ENCODE measurements at places on chromosomes 7 and 10.

DNA sequence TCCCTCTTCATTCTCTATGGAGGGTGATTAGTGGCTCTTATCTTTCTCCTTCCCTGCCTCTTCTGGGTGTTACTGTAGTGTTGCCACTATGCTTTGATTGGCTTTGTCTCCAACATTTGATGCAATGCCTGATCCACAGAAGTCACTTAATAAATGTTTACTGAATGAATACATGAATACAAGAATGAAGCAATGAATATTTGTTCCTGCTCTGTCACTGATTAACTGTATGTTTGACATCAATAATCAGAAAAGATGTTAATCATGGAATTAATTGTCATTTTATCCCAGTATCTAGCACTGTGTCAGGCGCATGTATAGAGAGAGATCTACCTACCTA is 4.3 kb downstream of the ANK3 start:
- DNase-seq: no peak

GRCh38 chr7:112036071-112036470 is 170.1 kb downstream of the DOCK4 start:
- no peak for DNase-seq

DNA sequence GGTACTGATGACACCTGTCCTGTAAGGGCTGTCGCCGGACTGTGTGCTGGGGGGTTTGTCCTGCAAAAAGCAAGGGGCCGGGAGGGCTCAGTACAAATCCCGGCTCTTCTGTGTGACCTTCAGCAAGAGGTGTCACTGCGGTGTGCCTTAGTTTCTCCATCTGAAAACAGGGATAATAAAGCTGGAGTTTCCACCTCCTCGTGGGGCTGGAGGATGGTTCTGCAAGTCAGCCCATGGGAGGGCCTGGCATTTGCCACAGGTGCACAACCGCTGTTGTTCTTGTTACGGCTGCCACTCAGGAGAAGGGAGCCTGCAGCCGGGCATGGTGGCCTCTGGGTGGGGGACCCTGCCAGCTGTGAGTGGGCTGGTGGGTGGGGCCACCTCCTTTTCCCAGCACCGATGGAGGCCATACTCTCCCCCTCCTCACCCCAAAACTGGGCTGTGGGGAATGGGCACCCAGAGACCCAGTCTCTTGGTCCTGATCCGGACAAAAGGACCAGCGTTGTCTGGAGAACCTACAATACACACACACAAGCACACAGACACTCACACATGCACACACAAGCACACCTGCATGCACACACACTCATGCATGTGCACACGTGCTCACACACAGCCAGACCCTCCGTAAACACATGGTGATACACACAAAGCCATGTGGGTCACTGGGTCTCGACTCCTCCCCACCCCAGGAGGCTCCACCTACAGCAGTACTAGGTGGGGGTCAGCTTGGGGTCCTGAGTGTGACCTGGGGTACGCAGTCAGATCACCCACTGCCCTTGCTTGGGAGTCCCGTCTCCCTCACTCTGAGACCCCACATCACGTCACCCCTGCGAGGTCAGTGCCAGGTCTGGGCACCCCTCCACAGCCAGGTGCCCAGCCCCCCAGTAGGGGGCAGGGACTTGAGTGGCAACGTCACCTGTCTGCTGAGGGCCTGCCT is 34.1 kb downstream of the ELFN1 start:
- no peak for DNase-seq

DNA sequence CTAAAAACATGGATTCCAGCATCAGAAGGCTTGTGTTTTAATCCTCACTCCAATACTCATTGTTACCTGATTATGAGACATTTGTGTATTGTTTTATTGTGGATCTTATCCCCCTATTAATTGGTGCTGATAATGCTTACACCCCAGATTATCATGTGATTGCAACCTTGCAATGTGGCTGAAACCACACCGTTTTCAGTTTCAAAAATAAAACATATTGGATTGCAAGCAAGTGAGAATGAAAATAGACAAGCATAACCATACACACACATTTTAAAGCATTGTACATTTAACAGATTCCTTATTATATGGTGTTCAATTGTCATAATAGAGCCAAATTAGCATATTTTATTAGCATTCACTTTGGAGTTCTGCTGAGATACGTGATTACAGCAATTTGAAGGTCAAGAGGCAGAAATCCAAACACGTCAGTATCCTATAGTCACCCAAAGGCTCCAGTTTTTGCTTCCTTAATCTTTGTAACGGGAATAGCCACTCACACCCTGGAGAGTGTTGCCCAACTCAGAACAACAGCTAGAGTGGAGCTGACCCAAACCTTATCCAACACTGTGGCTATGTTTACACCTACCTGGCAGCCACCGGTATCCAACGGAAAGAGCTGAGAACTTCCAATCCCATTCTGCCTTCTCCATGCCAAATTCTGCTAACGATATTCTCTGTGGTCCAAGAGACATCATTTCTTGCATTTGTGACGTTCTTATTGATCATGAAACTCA is 317.1 kb upstream of the KLF6 start:
- DNase-seq: no peak

DNA sequence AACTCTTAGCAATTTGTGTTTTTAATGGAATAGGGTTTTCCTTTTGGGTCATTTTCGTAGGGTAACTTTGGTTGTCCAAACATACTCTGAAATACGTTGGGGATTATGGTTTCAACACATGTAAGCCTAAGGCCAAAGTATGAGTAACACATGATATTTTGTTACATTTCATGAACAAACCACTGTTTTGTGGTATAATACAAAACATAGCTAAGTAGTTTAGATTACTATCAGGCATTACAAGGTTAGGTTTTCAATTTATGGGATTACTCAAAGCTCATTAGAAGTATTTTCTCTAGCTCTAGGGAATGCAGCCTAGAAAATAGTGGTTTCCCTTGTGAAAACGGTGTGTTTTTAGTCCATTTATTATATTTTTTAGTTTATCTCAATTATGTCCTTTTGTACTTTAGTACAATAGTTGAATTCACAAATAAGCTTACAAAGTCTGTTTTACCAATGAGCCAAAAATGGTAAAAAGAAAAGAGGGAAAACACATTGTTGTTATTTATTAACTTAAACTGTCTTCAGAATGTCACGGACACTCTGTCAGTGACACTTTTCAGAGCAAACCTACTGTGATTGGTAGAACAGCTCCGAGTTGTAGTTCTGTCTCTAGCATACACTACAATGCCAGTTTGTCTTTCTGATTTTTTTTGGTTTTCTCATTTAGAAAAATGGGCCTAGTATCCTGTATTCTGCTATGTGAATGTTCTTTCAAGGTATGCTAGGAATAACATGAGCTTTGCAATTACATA is 473.7 kb downstream of the SUGCT start:
- DNase-seq: no peak

DNA sequence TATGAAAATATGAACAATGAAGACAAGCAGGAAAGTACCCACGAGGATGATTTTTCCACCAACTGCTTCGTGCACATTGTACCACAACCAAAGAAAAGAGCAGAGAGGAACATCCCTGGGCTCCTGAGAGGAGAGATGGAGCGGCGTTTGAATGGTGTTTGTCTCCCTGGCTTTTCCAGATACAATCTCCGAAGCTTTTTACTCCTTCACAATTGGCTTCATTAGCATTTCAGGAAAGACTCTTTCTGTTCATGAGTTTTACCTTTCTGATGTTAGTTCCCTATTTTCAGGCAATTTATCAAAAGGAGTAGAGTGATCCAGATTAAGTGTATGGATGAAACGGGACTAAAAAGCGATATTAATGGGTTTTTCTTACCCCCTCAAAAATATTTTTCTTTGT is 49.3 kb downstream of the LYZL2 start:
- DNase-seq: no peak

GRCh38 chr10:61905837-61906561 is 4.5 kb downstream of the ARID5B start:
- no peak for DNase-seq

GRCh38 chr7:24866004-24866615 is 108.8 kb upstream of the GSDME start:
- DNase-seq: no peak

DNA sequence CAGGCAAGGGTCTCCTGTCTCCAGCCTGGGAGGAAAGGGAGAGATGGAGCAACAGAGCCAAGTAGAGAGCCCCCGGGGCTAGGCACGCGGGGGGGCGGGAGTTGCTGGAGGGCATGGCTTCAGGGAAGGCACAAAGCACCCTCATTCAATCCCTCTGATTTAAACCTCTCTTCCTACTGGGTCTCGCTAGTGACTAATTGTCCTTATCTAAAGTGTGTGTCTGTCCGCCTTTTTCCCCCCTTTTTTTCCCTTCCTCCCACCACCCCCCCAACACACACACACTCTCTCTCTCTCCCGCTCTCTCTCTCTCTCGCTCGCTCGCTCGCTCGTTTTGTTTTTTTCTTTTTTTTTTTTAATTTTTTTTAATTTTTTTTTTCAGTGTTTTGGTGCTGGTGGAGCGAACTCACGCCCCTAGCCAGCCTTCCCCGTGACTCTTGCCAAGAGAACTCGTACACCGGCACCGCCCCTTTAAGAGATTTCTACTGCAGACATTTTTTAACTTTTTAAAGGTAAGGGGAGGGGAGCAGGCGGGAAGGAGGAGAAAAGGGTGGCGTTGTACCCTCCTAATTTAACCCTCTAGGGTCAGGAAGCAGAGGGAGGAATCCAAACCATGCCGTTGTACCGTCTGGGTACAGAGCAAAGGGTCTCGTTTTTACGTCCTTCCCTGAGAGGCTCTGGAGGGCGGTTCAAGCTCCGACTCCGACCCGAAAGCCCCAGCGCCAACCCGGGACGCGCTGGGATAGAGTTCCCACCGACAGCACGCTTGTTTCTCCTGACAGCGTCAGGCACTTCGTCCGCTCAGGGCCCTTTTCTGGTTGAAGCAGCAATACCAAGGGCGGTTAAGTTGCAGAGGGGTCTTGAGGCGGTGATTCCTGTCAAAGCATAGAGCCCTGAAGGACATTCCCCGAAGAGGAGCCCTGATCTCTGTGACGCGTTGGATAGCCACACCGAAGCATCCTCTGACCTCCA is at the start of gene HPSE2:
TSS of gene HPSE2 (minus strand) at position 195 of the 969 bp plus-strand sequence.
- no peak for DNase-seq

GRCh38 chr10:87928996-87929395 is 65.6 kb downstream of the PTEN start:
- no peak for DNase-seq

- DNase-seq: no peak
These were observed 8.3 kb upstream of the CALML5 start for GRCh38 chr10:5507649-5508131.

DNA sequence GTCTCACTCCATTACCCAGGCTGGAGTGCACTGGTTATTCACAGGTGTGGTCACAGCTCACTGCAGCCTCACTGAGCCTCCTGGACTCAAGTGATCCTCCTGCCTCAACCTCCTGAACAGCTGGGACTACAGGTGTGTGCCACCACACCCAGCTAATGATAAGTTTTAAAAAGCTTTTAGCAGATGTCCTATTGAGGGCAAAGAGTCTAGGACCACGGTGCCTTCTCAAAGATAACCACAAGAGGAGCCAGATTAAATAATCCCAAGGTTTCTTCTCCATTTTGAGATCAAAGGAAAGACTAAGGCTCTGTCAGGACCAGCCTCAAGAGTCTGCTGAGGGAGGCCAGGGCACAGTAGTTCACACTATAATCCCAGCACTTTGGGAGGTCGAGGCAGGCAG is 4.7 kb downstream of the ATP5MF start:
- DNase-seq: no peak

DNA sequence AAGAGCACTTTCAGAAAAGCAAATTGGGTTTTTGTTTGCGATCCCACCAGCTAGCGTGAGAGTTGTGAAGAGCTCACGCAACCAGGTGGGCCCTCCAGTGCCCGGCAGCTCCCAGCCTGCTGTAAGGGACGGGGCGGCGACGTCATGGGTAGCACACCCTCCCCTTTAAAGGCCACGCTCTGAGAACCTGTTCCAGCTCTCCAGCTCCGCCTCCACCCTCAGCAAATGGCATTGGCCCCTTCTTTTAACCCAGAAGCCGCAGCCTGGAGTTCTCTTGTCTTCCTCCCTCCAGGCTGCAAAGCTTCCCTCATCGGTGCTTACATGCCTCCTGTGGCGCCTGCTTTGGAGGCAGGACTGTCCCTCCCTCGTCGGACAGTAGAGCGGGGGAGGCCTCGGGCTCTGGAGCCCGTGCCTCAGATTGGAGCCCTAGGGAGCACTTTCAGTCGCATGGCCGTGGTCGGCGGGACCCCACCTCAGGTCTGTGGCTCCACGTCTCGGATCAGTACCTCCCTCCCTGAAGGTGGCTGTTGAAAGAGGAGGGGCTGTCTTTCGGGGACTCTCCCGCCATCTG is 32.9 kb downstream of the WIPI2 start:
- DNase-seq: no peak

DNA sequence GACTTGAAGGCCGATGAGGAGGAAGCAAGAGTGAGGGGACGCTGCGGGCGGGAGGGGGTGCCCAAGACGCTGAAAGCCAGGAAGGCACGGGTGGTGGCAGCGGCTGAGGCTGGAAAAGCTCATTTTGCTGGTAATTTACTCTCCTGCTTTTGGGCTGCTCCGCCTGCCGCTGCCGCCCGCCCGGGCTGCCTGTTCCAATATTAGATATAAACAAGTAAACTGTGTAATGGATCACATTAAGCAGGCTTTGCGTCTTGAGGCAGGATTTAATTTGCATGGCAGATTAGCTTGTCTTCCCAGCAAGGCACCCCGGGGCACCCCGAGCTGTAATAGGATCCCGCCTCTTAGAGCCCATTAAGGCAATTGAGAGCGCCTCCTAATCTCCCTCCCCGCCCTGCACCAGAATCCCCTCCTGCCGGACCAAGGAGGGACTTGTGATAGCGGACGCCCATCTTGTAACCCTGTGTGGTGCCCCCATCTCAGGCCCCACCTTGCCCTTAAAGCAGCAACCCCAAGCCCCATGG is 46.1 kb upstream of the SLF2 start:
- DNase-seq: no peak

DNA sequence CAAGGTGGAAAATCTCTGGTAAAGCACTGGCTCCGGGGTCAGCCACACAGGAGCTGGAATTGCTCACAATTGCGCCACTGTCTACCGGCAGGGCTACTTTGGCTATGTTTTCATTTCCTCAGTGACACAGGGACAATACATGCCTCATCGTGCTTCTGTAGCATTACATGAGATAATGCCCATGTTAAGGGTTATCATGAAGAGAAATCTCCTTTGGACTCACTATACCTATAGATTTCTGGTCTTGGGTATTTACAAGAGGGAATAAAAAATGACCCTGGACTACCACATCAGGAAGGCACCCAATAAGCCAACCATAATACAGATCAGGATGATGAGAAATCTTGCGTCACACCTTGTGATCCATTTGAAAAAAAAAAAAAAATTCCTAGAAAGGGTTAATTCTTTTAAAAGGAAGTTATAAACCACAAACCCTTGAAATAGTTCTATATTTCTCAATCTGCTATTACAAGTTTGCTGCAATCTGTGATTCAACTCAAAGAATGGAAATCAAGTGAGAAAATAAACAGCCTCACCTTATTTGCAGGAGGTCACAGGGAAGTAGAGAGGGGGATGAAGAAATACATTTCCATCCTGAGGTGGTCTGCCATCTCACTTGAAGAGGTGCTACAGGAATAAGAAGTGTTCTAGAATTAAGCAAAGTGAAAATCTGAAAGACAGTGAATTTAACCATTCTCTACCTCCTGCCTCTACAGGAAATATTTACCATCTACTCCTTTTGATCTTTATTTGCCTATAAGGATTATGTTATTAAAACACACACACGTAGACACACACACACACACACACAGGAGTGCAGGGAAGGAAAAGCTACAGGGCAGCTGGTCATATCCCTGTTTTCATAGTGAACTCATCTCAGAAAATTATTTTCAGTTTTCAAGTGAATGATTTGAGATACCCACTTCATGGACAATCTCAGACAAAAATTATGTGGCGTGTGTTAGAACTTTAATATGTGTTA is 231.3 kb upstream of the CELF2 start:
- DNase-seq: no peak

GRCh38 chr10:79344502-79345195 is 2.6 kb upstream of the PPIF start:
- DNase-seq: no peak
